ENCODE measurements at places on chromosomes 16 and 17. TPM values are rescaled to one million over a fixed set of nuclear protein-coding genes. Genes with fewer than 3 reads are reported as not detected.

GRCh38 chr16:14399378-14400284 lies 230.4 kb downstream of the PARN start:
- DNase-seq: no peak

DNA sequence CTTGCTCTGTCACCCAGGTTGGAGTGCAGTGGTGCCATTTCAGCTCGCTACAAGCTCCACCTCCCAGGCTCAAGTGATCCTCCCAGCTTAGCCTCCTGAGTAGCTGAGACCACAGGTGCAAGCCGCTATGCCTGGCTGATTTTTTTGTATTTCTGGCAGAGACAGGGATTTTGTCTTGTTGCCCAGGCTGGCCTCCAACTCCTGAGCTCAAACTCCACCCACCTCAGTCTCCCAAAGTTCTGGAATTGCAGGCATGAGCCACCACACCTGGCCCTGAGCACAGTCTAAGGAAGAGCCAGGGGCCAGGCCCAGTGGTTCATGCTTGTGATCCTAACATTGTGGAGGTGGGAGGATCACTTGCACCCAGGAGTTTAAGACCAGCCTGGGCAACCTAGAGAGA lies 21.8 kb upstream of the BCO1 start:
- DNase-seq: no peak

DNA sequence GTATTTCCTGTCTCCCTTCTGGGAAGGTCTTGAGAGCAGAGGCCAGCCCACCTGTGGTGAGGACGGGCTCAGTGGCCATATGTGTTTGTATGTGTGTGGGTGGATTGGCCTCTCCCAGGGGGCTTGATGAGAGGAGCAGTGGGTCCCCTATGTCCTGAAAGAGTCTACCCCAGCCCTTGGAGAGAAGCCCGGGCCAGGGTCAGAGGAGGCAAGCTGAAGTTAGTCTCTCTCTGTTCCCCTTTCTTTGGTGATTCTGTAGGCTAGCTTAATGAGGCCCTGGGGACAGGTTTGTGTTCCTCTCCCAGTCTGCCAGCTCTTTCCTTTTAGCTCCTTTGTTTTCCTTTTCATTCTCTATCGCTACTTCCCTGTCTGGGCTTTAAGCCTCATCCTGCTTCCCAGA lies 23.8 kb upstream of the NFATC3 start:
- DNase-seq: no peak

DNA sequence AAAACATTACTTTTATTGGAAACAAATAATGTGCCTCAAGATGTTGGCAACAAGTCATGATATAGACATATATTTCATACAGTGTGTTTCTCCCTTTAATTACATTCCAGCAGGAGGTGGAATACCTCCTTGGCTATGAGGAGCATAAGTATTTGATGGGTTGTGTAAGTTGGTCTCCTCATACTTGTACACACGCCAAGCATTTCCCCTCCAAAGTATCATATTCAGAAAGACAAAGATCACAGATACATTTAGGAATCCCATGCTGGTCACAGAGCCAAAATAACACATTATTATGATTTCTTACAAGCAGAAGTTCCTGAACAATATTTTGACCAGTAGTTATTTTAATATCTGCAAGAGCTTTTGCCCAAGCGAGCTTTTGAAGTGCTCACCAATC lies 57.8 kb downstream of the WSB1 start:
- no peak for DNase-seq

- DNase-seq: no peak
These were observed 139.4 kb downstream of the CCDC182 start for GRCh38 chr17:57605675-57606105.

Gene PDE6G
- 0.69 TPM for total RNA-seq

Gene MYCBPAP
- 5.1 TPM for total RNA-seq

Data from B cell (primary cell).